ENCODE measurements at places on chromosomes 11 and 22.

DNA sequence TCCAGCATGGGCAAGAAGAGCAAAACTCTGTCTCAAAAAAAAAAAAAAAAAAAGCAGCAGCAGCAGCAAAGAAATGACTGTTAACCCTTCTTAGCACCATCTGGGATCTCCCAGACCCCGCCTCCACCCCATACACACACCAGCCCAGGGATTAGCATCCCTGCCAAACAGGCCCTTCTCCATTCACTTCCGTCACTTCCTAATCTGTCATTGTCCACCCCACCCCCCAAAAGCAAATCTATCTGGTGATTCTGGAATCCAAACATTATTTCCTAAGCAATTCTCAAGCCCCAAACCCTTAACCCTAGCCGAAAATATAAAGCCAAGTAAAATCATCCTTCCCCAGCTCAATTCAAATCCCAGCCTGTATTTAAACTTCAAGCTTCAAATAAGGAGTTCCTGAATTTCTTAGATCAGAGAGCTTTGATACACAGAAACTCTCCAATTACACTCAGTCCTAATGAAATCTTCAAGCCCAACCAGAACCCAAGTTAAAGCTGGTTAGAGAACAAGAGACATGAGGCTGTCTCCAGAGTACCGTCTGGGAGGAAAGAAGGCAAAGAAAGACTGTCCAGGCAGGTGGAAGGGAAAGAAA lies 6.0 kb upstream of the AHNAK start:
- no peak for DNase-seq

GRCh38 chr11:69881467-69882269 lies 62.5 kb upstream of the FGF3 start:
- peak; percentile 29 for DNase-seq

DNA sequence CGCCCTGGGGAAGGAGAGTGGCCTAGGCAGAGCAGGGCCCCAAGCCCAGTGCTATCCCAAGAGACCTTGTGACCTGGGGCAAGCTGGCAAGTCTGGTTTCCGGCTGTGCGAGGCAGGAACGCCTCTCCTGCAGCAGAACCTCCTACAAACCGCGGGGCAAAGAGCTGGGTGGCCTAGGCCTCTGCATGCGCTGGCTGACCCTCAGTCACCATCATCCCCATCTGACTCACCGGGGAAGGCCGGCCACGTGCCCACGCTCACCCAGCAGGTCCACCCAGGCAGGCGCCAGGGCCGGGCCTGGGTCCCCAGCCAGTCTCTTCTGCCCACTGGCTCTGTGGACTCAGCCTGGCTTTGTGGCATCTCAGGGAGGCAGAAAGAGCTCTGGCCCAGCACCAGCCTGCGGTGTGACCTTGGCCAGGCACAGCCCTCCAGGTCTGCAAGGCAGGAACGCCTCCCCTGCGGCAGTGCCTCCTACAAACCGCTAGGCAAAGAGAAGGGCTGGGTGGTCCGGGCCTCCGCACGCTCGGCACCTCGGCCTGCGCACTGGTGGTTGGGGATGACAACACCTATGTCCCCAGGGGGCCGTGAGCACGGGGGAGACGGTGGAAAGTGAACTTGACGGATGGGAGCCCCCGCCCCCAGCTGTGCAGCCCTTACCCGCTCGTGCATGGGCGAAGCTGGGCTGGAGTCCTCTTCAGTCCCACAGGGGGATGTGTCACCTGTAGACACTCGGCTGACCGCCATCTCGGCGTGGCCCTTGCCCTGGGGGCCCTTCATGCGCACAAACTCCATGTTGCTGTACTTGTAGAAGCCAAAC lies 38.2 kb downstream of the KIAA0930 start:
- no peak for DNase-seq

DNA sequence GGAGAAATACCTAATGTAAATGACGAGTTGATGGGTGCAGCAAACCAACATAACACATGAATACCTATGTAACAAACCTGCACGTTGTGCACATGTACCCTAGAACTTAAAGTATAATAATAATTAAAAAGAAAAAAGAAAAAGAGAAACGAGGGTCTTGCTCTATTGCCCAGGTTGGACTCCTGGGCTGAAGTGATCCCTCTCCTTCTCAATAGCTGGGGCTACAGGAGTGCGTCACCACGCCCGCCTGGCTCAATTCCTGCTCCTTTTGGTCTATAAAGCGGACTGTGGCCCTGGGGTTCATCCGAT lies 521 bp upstream of the PTS start:
- DNase-seq: no peak

GRCh38 chr11:11044137-11044855 lies 186.4 kb upstream of the ZBED5 start:
- DNase-seq: no peak

DNA sequence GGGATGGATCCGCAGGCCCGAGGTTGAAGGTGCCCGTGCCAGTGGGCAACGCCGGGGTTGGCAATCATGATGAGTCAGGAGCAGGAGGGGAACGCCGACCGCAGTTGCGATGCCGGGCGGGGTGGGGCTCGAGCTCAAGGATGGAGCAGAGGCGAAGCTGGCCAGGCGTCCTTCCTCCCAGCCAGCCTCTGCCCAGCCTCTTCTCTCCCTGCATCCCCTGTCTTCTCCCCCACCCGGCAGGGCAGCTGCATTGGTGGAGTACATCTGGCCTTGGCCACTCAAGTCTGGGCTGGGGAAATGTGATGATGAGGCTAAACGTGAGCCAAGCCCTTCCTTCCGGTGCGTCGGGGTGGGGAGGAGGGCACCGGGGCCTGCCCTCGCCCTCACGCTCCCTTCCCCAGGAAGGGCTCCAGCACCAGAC lies 3.9 kb downstream of the IFITM10 start:
- DNase-seq: no peak

DNA sequence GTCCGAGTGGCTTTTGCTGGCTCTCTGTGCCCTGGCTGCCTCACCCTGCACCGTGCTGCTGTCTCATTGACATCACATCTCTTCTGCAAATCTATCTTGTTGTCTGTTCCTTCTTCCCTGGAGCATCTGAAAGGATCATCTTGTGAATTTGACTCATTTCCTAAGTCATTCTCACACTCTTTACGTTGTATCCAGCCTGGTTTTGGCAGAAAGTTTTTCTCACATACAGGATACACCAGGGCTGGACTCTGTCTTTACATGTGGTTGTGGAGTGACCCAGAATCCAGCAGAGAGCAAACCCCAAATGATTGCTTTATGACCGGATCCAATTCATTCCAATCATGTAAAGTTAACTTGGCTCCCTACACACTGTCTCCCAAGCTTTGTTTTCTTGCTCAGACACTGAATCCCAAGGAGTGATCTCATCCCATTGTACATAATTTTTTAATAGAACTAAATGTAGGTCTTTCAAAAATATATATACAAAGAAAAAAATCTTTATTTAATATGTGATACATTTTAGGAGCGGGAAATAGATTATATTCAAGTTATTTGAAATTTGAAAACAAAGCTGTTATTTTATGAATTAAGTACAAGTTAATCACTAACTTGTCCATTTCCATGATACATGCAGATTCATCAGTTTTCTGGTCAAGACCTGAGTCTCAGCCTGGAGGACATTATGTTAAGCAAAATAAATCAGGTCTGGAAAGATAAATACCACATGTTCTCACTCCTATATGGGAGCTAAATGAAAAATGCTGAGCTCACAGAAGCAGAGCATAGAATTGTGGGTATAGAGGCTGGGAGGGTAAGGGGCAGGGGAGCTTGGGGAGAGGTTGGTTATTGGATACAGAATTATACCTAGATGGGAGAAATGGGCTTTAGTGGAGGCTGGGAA lies 2.9 kb upstream of the RFPL1 start:
- no peak for DNase-seq

- no peak for DNase-seq
Measured at GRCh38 chr11:44379141-44380008, 69.4 kb upstream of the ALX4 start.

DNA sequence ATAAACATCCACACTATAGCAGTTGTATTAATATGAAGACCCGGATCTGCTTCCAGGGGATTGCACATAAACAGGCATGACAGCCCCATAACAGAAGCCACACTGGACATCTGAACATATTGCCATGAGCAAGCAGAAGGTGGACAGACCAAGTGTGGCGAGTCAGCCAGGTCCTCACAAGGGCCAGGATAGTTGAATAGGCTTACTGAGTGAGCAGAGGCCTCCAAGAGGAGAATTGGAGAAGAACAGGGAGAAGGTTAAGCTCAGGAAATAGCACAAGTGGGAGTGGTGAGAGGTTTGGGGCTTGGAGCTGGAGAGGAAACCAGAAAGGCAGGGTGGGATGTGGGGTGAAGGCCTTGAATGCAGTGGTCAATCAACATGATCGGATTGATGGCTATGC lies 10.8 kb downstream of the SLC35C1 start:
- DNase-seq: no peak

- DNase-seq: no peak
Measured at GRCh38 chr22:36571991-36572390, 43.0 kb upstream of the EIF3D start.

DNA sequence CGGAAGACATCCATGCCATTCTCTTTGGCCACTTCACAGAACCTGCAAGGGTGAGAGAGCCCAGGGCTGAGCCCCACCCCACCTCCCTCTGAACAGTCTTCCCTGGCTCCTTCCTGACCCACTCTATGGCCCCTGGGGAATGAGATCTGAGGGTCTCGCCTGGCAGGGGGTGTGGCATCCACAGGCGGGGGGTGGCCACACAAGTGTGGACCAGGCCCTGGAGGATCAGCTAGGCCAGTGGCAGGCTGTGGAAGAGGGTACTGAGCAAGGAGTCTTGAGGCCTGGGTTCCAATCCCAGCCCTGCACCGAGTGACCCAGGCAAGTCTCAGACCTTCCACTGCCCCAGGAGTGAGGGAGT lies 5.6 kb upstream of the LRFN4 start:
- no peak for DNase-seq

DNA sequence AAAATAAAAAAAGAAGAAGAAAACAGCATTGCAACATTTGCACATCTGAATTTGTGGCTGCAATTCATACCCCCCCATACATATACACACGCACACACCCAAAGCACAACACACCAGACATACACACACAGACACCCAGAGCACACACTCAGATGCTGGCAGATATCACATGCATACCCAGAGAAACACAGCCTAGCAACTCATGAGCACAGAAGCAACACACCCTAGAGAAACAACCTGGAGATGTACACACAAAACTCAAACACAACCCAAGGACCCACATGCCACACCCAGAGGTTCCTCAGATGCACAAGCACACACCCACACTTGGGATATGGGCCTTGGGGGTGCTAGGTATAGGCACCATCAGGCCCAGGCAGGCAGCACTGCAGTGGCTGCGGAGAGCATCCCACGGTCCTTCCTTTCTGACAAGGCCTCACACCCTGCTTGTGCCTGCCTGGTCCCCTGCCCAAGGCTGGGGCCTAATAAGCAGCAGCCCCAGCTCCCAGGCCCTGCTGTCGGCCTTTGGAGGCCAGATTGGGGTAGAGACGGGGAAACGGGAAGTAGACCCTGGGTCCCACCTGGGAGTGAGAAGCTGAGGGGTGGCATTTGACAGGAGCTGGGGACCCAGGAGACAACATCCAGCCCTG lies 3.1 kb downstream of the CST6 start:
- no peak for DNase-seq

DNA sequence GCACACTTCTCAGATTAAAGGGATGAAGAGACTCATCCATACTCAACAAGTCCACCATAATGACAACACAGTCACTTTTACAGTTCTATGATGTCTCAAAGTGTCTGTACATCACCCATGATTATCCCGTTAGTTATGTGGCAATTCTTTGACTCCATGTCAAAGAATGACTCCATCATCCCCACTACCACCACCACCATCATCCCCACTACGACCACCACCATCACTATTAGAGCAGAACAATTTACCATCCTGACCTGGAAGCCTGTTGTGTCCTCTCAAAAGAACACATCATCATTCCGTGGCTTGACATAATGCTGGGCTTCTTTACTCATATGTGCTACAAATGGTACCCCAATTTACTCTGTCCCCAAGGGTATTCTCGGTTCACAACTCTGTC lies 13.7 kb downstream of the PRR5L start:
- DNase-seq: no peak

DNA sequence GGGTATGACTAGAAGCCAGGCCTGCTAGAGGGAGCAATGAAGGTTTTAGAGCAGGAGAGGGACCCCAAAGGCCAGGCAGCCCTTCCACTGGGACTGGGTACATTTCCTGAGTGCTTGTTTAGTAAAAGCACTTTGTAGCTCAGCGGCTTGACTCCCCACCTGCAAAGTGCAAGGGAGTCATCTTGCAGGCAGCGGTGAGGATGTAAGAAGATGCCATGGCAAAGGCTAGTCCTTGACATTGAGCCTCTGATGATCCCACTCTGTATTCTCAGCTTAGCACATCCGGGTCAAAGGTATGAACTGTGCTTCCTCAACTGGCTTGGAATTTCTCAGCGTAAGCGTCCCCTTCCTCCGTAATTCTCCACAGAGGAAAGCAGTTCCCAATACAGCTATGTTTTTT lies 3.1 kb upstream of the UBE2L3 start:
- DNase-seq: no peak

- DNase-seq: no peak
Measured at GRCh38 chr11:76577921-76578653, 92.5 kb downstream of the LRRC32 start.

- no peak for DNase-seq
Measured at GRCh38 chr11:84497181-84497580, 1130.0 kb downstream of the DLG2 start.

GRCh38 chr11:66479394-66480116 lies 679 bp upstream of the DPP3 start:
- no peak for DNase-seq

DNA sequence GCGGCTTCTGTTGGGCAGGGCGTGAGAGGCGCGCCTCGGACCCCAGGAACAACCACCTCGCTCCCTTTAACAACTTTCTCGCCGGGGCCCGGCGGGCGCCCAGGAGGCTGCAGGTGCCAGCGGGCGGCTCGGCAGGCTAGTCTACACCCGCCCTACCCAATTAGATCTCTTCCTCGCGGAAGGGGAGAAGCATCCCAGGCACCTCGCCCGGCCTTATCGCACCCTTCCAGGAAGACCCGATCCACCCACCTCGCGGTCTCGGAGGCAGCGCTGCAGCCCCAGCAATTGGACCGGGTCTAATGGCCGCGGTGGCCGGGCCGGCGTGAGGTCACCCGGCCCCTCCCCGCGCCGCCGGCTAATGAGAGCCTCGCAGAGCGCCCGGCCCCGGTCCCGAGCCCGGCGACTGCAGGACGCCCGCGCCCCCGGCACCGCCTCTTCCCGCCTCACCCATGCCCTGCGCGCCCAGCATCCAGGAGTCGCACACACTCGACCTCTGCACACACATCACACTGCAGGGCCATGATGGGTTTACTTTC lies at the start of gene PLAAT3:
PLAAT3 (minus strand) TSS at position 298 of the 536 bp plus-strand sequence. CDS start 419 bp downstream, outside the sequence.
- peak; percentile 52 for DNase-seq

- no peak for DNase-seq
Measured at GRCh38 chr11:41456269-41456668, 3.2 kb downstream of the LRRC4C start.

Data from BE2C (cell line).